ENCODE measurements at places on chromosomes 4 and X. TPM values are rescaled to one million over a fixed set of nuclear protein-coding genes. Genes with fewer than 3 reads are reported as not detected.

Gene ADH4
- not detected for total RNA-seq

Gene CFAP299
- not detected for total RNA-seq

Gene MAGEC2
- not detected for total RNA-seq

Gene OTUD6A
- total RNA-seq: not detected

Gene GRID2
- not detected for total RNA-seq
